Foreskin melanocyte (primary cell): ENCODE measurements at places on chromosomes 6 and 20.

DNA sequence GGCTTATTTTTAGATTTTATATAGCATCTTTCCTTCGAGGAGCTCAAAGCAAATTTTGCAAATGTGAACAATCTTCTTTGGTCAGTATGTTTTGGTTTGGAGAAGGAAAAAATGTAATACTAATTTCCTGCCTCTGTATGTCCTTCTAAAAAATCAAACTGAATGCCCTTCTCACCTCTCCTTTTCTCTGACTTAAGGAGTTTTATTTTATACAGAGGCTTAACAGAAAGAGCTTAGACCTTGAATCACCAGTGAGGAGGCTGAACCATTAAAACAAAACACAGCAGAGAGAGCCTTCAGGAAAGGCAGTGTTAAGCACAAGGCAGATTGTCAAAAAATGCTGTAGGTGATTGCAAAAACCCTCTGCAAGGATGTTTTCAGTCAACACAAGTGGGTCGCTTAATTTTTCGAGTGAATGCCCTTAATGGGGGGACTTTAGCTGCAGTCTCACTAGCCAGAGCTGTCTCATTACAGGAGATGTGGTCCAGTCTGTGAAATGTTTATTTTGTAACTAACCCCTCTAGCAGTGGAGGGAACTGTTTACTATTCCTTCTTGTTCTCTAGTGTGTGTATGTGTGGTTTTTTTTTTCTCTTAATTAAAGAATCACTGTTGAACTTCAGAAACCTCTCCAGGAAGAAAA, 481.3 kb upstream of the CITED2 start:
- no peak for DNase-seq

GRCh38 chr6:12944001-12944400, 227.4 kb downstream of the PHACTR1 start:
- DNase-seq: no peak

- no peak for DNase-seq
Measured at GRCh38 chr6:127737768-127738167, 160.8 kb downstream of the C6orf58 start.

- DNase-seq: no peak
Measured at GRCh38 chr20:63315731-63316491, 22.9 kb downstream of the COL20A1 start.

DNA sequence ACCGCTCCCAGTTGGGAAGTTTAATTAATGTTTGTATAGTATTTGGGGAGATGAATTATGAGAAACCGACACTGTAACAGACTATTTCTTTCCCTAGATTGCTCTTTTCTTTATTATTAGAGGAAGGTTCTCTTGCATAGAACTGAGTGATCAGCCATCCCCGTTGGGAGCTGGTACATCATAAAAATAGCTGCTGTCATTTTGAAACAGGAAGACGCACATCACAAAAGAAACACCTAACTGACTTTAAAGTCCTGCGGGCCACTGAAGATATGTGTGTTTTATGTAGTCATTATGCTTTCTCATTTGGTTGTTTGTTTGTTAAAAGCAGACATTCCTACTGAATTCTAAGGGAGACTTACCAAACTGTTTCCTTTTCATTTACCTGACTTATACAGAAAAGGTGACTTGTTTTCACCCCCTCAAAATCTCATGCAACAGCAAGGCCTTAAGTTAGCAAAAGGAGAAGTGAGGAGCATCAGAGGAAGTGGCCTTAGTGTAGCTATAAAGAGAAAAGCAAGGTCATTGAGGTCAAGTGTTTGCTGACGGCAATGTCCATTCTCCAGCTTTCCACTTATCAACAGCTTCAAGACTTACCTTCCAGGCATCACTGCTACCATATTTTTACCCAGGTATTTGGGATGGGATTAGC, 91.0 kb downstream of the PKHD1 start:
- no peak for DNase-seq

GRCh38 chr20:39195582-39196021, 233.5 kb downstream of the DHX35 start:
- DNase-seq: no peak

DNA sequence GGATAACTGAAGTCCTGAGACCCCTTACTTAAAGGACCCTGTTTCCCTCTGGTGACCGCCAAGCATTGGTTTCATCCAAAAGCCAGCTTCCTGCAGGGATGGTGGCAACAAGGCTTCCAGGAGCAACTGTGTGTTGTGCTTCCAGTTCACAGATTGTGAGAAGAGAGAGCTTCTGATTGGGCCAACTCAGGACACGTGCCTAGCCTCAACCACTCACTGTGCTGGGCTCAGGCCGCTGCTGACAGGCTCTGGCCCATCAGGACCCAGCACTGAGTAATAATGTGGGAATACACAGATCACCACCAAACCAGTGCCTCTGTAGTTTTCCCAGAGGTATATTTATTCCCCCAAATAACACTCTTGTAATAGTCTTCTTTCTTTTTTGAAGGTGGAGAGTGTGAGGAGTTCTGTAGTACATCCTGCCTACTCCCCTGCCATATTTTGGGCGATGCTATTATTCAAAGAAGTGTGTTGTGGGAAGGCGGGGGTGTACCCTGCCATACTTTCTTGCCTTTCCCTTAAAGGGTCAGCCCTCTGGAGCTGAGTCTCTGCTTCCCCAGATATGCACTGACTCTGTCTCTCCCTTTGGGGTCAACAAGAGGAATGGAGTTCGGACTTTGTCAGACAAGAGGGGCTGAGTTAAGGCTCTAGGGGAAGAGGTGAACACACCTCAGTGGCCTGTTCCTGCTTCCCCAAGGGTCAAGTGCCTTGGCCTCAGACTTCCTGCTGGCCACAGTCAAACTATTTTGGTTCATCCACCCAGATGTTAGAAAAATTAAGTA, 23.2 kb downstream of the PPP1R16B start:
- DNase-seq: no peak

DNA sequence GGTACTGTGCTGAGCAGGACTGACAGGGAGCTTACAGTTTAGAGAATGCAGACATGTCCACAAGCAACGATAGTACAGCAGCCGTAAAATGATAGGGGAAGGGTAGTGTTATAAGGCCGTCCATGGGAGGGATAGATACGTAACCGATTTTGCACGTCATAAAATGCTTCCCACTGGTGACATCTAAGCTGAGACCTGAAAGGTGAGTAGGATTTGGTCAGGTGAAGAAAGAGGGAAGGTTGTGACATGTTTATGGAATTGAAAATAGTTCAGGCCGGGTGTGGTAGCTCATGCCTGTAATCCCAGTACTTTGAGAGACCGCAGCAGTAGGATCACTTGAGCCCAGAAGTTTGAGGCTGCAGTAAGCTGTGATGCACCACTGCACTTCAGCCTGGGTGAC, 25.6 kb downstream of the SNX9 start:
- no peak for DNase-seq

DNA sequence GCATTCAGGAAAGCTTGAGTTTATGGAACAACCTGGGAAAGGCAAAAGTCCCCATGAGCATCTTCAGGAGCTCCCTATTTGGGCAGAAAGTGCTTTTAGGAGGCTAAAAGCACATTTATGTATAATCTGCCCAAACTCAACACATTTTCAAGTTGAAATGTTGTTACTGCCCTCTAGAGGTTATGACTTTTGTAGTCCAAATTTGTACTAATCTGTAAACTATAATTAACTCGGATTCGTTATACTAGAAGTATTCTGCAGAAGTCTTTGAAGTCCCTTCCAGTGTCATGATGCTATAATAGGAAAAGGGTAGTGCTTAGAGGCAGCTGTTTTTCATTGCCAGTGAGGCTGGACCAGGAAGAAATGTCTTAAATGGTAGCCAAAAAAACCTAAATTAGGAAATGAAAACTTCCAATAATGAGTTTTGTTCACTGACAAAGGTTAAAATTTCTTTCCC, 44.8 kb upstream of the EMILIN3 start:
- peak; percentile 21 for DNase-seq

- no peak for DNase-seq
Measured at GRCh38 chr6:105804000-105804399, 282.1 kb upstream of the PRDM1 start.

DNA sequence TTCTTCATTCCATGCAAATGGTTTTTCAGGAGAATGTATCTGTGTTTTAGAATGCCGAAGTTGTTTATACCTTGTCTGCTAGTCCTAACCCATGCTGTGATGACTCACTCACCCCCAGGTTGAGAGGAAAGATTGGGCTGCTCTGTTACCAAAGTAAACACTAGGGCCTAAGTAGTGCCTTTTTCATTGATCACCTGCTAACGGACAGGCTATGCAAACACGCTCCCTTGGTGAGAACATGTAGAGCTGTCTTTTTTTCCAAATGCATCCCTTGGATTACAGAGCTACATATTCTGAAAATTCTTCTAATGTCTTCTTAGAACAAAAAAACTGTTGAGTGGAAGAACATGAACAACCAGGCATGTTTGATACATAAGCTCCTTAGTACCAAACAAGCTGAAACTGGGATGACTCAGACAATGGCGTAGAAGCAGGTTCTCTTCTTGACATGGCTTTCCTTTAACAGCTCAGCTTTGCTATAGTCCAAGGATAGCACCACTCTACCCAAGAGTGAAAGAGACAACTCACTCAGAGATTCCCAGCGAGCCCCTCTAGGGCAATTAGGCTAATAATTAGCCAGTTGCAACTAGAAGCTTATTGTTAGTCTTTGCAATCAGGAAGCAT, 20.5 kb downstream of the PERP start:
- peak; percentile 28 for DNase-seq

DNA sequence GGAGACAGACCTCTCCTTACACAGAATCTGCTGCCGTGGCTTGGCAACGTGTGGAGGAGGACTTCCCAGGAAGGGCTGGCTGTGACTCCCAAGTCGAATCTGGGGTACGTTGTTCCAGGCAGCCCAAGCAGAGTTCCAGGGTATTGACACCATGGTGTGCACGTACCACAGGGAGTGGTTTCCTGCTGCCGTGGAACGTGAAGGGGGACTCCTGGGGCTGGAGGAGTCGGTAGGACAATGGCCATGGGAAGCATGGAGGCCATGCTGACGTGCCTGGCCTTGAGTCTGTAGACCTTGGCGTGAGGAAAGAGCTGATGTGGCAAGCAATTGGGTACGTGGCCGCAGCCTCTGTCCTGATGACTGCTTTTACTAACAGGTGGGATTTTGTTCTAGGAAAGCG, 119.3 kb downstream of the TULP4 start:
- no peak for DNase-seq

- no peak for DNase-seq
Measured at GRCh38 chr6:151321438-151321837, 69.9 kb downstream of the ZBTB2 start.

DNA sequence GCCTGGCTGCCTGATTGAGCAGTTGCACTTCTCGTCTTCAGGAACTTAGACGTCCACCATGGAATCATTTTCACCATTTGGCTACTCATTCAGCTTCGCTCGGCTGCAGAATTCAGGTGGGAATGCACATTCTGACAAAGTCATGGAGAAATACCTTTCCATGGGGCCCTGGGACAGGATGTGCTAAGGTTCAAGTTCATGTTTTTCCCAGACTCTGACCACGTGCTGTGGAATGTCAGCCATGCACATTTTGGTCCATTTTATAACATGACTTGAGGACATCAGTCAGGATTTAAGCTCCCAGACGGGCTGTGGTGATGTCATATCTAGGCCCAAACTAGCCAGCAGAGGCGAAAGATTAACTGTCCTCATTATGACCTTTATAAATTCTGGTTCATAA, 205.3 kb downstream of the TBXT start:
- no peak for DNase-seq

GRCh38 chr6:151624481-151624880, 130.7 kb downstream of the CCDC170 start:
- no peak for DNase-seq

GRCh38 chr6:25142506-25142905, 136.7 kb upstream of the CARMIL1 start:
- DNase-seq: no peak

DNA sequence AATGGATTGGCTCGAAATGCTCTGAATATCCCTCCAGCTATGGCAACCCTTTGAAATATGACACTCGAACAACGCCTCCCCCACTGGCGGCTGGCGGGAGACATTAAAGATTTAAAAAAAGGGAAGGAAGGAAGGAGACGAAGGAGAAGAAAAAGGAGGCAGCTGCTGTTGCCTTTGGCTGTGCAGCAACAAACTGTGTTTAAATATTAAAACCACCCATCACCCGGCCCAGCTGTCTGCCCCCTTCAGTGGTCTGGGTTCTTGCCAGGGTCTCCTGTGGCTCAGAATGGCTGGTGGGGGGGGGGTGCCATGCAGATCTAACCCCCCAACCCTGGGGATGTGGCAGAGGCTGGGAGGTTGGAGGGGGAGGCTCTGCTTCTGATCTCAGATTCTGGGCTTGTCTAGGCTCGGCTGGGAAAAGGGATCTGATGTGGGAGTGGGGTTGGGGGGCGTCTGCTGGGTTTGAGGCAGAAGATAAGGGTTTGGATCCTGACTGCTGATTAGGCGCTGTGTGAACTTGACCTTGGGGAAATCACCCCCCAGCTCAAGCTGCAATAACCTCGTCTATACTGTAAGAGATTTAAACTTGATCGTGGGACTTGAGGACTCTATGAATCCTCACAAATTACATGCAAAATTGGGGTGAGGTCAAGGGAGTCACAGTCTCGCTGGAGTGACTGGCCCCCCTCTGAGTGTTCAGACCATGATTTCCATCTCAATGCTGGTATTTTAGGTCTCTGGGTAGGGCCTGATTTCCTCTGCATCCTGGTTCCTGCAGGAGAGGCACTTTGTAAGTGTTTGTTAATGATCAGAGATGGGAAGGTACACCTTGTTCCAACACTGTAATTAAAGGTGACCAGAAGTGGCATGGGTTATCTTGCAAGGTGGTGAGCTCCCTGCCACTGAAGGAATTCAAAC, 40.3 kb upstream of the BLCAP start:
- DNase-seq: no peak

- DNase-seq: no peak
Measured at GRCh38 chr6:17877196-17877894, 110.1 kb downstream of the KIF13A start.

- DNase-seq: no peak
Measured at GRCh38 chr6:31556307-31556706, 8.9 kb downstream of the NFKBIL1 start.

DNA sequence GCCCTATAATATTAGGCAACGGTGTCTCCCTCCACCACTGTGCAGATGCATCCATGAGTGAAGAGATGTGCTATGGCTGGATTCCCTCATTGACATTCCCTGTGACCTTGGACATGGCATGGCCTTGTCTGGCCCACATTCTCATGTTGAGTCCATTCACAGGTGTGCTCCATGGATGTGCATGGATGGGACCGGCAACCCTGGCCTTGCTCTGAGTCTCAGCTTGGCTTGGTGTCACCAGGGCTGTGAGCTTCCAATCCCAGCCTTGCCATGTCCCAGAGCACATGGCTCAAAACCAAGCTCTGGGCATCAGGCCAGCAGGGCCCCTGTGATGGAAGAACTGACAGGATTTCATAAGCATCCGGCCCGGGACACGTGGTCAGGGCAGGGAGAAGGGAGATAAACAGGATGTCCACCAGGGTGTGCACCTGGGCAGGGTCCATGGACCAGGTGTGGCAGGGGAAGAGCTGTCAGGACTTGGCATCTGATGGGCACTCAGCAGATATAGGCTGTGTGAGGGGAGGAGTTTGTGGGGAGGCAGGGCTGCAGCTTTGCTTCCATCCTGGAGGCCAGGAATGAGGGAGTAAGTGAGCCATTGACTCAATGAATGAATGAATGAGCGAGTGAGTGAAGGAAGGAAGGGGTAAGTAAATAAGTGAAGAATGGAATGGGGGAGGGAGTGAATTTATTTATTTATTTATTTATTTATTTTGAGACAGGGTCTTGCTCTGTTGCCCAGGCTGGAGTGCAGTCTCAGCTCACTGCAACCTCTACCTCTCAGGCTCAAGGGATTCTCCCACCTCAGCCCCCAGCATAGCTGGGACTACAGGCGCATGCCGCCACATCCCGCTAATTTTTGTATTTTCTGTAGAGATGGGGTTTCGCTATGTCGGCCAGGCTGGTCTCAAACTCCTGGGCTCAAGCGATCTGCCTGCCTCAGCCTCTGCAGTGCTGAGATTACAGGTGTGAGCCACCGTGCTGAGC, 15.7 kb downstream of the NRSN2 start:
- peak; percentile 79 for DNase-seq

- DNase-seq: no peak
Measured at GRCh38 chr20:62726716-62727583, 18.3 kb downstream of the NTSR1 start.
